SJCRH30 (cell line): ENCODE measurements at places on chromosomes 2 and 18.

DNA sequence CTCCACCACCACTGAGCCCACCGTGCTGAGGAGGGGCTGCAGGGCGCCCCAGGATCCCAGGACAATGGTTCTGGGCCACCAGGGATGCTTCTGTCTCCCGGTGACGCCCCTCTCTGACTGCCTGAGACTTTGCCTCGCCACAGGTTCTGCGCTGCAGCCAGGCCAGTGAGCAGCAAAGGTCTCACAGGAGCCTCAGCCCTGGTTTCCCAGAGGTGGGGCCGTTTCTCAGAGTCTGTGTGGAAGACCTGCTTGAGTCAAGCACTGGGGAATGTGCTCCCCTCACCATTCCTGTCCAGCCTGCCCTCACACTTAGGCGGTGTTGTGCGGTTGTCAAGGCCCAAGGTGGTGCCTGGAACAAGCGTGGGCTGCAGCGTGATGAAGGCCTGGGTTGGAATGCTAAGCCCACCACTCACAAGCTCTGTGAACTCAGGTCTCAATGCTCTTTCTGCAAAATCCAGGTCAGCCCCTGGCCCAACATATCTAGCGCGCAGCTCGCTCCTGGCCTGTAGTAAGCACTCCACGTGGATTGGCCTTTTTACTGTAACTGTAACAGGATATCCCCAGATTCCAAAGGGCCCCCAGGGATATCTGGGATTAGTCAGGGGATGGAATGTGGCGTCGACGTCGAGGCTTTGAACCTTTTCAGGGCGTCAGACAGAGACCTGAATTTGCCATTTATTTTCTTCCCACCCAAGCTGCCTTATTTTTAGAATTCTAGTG lies 47.6 kb downstream of the PLB1 start:
- H3K4me3 ChIP-seq, result peak overlapping the region; percentile 33
- H3K27me3 ChIP-seq, result no peaks in the 10 kb centered on the region
- H3K36me3 ChIP-seq, result no peaks in the 10 kb centered on the region
- H3K27ac ChIP-seq, result peak overlapping the region; percentile 82
- peak; percentile 94 for DNase-seq
- peaks cover 25% of the 10 kb centered on the region for H3K4me1 ChIP-seq

DNA sequence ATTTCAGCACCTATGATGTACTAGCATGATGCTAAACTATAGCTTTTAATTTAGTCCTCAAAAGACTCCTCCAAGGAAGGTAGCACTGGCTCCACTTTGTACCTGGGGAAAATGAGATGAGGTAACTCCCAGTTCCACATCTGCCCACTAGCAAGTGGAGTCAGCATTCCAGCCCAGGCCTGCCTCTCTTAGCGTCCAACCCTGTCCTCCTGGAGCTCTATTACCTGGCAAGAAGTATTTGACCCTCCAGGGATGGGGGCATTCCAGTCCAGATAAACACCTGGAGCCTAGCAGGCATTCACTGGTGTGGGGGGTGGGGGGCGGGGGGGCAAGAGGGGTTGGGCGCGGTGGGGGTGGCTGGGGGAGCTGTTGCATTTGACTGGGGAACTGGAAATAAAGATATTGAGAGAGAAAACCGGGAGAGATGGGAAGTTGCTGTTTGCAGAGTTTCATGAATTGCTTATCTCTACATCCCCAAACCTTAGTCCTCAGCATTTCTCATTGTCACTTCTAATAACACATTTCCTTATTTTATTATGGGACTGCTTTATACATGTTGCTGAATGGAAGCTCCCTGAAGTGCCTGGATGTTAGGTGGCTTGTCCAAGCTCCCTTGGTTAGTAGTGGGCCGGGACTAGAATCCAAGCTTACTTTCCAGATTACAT lies 22.0 kb upstream of the FZD5 start:
- peaks cover 8% of the 10 kb centered on the region for H3K4me1 ChIP-seq
- no peak for DNase-seq
- H3K4me3 ChIP-seq, result no peak overlapping the region
- H3K27me3 ChIP-seq, result no peaks in the 10 kb centered on the region
- no peaks in the 10 kb centered on the region for H3K36me3 ChIP-seq

- H3K27ac ChIP-seq, result no peak overlapping the region
- no peaks in the 10 kb centered on the region for H3K36me3 ChIP-seq
- H3K4me3 ChIP-seq, result peak overlapping the region; percentile 52
- H3K4me1 ChIP-seq, result no peaks in the 10 kb centered on the region
Observed at GRCh38 chr2:160994141-160995002, 165.9 kb upstream of the TANK start.

DNA sequence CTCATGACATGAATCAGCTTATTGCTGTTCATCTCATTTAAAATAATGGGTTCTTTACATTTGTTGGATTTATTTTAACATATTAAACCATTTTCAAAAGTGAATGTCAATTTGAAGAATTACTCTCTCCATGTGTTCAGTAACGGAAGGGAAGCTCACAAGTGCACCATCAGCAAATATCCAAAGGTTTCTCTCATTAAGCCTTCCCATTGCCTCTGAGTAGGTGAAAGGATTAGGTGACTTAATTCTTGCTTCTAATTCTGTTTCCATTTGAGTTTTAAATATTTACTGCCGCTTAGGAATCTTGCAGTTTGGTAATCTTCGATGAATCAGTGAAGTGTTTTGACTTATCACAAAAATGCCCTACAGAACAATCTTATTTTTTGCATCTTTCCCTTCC lies 145.1 kb upstream of the NYAP2 start:
- no peaks in the 10 kb centered on the region for H3K4me1 ChIP-seq
- no peak for DNase-seq
- H3K36me3 ChIP-seq, result no peaks in the 10 kb centered on the region
- no peaks in the 10 kb centered on the region for H3K27me3 ChIP-seq

- no peaks in the 10 kb centered on the region for H3K36me3 ChIP-seq
- H3K27ac ChIP-seq, result no peak overlapping the region
- H3K27me3 ChIP-seq, result no peaks in the 10 kb centered on the region
- H3K4me3 ChIP-seq, result no peak overlapping the region
- DNase-seq, result no peak
- no peaks in the 10 kb centered on the region for H3K4me1 ChIP-seq
Observed at GRCh38 chr2:62016957-62017356, 111.5 kb downstream of the COMMD1 start.

DNA sequence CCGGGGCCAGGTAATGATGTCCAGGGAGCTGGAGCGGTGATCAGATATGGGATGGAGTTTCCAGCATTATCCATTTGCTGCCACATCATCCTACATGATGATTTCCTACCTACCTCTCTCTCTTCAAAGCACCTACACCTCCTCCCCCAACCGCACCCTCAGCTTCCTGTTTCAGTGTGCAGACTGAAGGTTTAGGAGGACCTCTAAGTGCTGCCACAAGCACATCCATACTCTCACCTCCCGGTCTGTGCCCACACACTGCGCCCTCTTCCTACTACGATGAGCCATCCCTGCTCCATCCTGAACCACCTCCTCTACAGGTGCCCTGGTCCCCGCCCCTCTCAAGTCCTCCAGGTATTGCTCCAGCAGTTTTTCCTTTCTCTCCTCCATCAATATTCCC lies 123.7 kb downstream of the ALPK2 start:
- no peaks in the 10 kb centered on the region for H3K27me3 ChIP-seq
- no peak overlapping the region for H3K27ac ChIP-seq
- no peak for DNase-seq

GRCh38 chr2:232460171-232460570 lies 4.2 kb downstream of the ALPI start:
- no peak for DNase-seq
- no peak overlapping the region for H3K4me3 ChIP-seq
- H3K36me3 ChIP-seq, result no peaks in the 10 kb centered on the region
- peaks cover 4% of the 10 kb centered on the region; the same call in 1 of the 2 replicates for H3K27me3 ChIP-seq

- H3K27ac ChIP-seq, result no peak overlapping the region
- H3K36me3 ChIP-seq, result no peaks in the 10 kb centered on the region
- DNase-seq, result no peak
- no peaks in the 10 kb centered on the region for H3K4me1 ChIP-seq
- H3K27me3 ChIP-seq, result no peaks in the 10 kb centered on the region
Observed at GRCh38 chr18:77003316-77003715, 129.3 kb downstream of the MBP start.

DNA sequence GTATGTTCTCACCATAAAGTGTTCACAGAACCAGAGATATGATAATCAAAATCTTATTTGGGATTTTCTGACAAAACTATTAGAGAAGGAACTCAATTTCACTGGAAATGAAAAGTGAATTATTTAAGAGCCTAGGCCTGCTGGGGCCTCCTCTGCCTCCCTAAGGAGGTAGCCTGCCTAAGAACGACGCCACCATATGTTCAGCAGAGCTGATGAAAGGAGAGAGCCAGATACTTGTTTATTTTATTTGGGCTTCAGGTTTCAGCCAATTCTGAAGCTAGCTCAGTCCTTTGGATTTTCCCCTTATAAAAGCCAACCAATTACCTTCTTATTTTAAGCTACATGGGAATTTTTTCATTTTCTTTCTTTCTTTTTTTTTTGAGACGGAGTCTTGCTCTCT lies 433.1 kb upstream of the MAP2 start:
- H3K4me1 ChIP-seq, result peaks cover 3% of the 10 kb centered on the region; the same call in 1 of the 2 replicates
- no peak overlapping the region for H3K4me3 ChIP-seq
- DNase-seq, result peak; percentile 54
- no peaks in the 10 kb centered on the region for H3K36me3 ChIP-seq
- no peak overlapping the region for H3K27ac ChIP-seq

GRCh38 chr2:235605312-235606003 lies 111.6 kb downstream of the AGAP1 start:
- DNase-seq, result peak; percentile 90
- no peaks in the 10 kb centered on the region for H3K27me3 ChIP-seq
- H3K36me3 ChIP-seq, result no peaks in the 10 kb centered on the region
- H3K4me1 ChIP-seq, result peaks cover 8% of the 10 kb centered on the region; the same call in 1 of the 2 replicates

DNA sequence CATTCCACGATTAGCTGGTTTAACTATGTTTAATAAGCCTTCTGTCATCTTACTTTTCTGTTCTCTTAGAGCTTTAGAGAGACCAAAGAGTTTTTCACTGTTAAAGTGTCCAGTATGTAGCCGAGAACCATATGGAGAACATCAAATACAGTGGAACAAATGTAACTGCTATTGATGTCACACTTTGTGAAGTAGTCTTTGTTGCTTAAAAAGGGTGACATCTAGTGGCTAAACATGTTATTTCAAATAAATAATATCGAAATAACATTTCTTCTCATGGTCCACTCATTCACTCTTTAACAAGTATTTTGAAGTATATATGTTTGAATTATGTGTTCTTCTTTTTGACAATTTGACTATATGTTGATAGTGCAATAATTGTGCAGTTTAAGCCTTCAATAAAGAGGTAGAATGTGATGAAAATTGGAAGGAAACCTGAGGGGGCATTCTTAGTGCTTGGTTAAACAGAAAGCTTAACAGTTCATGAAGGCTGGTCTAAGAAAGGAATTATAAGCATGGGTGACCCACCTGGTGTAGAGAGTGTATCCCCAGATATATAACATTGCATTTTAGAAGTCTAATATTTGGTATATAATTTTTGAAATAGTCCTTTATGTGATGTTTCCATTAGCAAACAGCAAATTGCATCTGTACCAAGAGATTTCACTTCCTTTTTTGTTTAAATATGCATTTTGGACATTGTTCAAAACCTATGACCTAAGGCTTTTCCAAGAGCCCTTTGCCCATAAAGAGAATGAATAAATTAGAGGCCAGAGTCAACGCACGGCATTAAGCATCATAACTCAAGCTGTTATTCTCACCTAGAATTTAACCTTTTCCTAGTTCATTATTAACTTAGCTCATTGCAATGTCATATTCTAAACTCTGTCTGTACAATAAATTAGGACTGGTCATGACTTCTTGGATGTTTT lies 112.1 kb downstream of the KYNU start:
- no peaks in the 10 kb centered on the region for H3K36me3 ChIP-seq
- no peak overlapping the region for H3K27ac ChIP-seq
- no peak overlapping the region for H3K4me3 ChIP-seq
- no peaks in the 10 kb centered on the region for H3K27me3 ChIP-seq
- H3K4me1 ChIP-seq, result no peaks in the 10 kb centered on the region
- DNase-seq, result no peak

GRCh38 chr2:219159771-219160185 lies 837 bp downstream of the NHEJ1 start:
- H3K36me3 ChIP-seq, result no peaks in the 10 kb centered on the region
- no peak overlapping the region for H3K27ac ChIP-seq
- H3K4me3 ChIP-seq, result peak overlapping the region; percentile 72

- no peaks in the 10 kb centered on the region for H3K4me1 ChIP-seq
- no peak overlapping the region for H3K27ac ChIP-seq
- H3K27me3 ChIP-seq, result no peaks in the 10 kb centered on the region
- DNase-seq, result no peak
Observed at GRCh38 chr18:76264198-76264875, 230.7 kb downstream of the ZNF516 start.

GRCh38 chr2:32229635-32230034 lies 35.1 kb downstream of the NLRC4 start:
- H3K27ac ChIP-seq, result no peak overlapping the region
- no peak for DNase-seq
- H3K36me3 ChIP-seq, result peaks cover 13% of the 10 kb centered on the region
- no peaks in the 10 kb centered on the region for H3K4me1 ChIP-seq
- no peaks in the 10 kb centered on the region for H3K27me3 ChIP-seq
- H3K4me3 ChIP-seq, result no peak overlapping the region

- H3K27ac ChIP-seq, result peak overlapping the region; percentile 69
- H3K36me3 ChIP-seq, result no peaks in the 10 kb centered on the region
- peak overlapping the region; percentile 88 for H3K4me3 ChIP-seq
- H3K27me3 ChIP-seq, result no peaks in the 10 kb centered on the region
- H3K4me1 ChIP-seq, result peaks cover 33% of the 10 kb centered on the region
- peak; percentile 89 for DNase-seq
Observed at GRCh38 chr2:120736624-120737339, 1.1 kb downstream of the GLI2 start.

DNA sequence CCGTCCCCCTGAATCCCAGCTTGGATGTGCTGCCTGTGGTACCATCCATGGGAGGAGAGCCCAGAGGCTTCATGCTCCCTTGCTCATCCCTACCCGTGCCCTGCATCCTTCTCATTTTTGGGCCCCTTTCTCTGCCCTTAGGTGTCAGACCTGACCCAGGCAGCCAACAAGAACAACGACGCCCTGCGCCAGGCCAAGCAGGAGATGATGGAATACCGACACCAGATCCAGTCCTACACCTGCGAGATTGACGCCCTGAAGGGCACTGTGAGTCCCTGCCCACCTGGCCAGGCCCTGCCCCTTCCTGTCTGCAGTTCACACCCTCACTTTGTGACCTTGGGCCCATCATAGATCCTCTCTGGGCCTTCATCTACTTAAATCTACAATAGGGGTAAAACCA lies 2.5 kb downstream of the DES start:
- H3K27me3 ChIP-seq, result no peaks in the 10 kb centered on the region
- no peak for DNase-seq
- peaks cover 17% of the 10 kb centered on the region for H3K4me1 ChIP-seq
- H3K4me3 ChIP-seq, result no peak overlapping the region
- no peak overlapping the region for H3K27ac ChIP-seq
- H3K36me3 ChIP-seq, result peaks cover 31% of the 10 kb centered on the region

GRCh38 chr2:188937228-188938220 lies 36.6 kb upstream of the COL3A1 start:
- no peaks in the 10 kb centered on the region for H3K27me3 ChIP-seq
- no peak overlapping the region for H3K27ac ChIP-seq
- H3K36me3 ChIP-seq, result no peaks in the 10 kb centered on the region
- DNase-seq, result no peak
- no peak overlapping the region for H3K4me3 ChIP-seq

DNA sequence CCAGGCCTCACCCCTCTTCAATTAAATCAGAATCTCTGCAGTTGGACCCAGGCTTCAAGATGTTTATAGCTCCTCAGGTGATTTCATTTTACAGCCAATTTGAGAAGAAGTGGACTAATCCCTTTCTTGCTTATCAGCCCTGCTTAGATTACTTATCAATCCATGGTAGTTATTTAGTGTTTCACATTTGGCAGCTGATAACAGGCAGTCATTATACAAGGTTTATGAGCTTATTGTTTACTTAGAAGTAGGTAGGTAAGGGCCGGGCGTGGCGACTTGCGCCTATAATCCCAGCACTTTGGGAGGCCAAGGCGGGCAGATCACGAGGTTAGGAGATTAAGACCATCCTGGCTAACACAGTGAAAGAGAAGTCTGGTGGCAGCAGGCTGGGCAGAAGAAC lies 237.5 kb downstream of the CTNNA2 start:
- H3K27me3 ChIP-seq, result peaks cover 3% of the 10 kb centered on the region; the same call in 1 of the 2 replicates
- no peak for DNase-seq
- no peak overlapping the region for H3K27ac ChIP-seq
- no peaks in the 10 kb centered on the region for H3K36me3 ChIP-seq
